NCI-H187 treated with DMSO at 0.1 percent for 48 hours (cell line): ENCODE measurements at places on chromosomes 2 and 18.

GRCh38 chr18:56146565-56146964 is 491.8 kb downstream of the TXNL1 start:
- no peak for DNase-seq

DNA sequence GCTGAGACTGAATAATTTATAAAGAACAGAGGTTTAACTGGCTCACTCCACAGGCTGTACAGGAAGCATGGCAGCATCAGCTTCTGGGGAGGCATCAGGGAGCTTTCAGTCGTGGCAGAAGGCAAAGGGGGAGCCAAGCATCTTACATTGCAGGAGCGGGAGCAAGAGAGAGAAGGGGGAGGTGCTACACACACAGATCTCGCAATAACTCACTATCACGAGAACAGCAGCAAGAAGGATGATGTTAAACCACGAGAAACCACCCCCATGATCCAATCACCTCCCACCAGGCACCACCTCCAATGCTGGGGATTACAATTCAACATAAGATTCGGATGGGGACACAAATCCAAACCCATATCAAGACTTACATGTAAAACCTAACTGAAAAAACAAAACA is 17.8 kb upstream of the MATN3 start:
- no peak for DNase-seq

- DNase-seq, result no peak
Observed at GRCh38 chr2:70948337-70949003, 12.8 kb downstream of the ATP6V1B1 start.

DNA sequence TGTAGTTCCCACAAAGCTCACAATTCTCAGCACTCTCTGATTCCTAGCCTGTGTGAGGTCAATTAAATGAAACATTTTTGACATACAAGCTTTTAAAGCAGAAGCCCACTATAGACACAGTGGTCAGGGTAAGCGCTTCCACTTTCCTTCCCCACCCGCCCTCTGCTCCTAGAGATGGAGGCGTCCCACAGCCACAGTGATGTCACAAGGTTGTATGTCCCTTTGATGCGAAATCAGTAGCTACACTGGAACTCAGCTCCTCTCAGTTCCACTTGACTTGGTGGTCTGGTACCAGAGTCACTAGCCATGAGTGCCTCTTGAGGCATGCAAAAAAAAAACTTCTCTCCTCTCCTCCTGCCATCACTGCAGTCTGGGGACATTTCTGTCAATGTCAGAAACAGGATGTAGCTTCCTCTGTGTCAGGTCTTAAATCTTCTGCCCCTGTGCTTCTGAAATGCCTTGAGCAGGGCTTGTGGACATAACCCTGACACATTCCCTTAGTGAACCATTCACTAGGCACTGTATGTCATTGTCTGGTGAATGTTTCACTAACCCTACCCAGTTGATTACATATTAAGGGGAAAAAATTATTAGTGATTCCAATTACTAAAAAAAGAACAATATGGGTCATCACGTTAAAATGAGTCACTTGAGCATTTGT is 7.8 kb downstream of the SULT1C4 start:
- DNase-seq, result no peak

- DNase-seq, result no peak
Observed at GRCh38 chr18:27803957-27804356, 373.0 kb downstream of the CDH2 start.

DNA sequence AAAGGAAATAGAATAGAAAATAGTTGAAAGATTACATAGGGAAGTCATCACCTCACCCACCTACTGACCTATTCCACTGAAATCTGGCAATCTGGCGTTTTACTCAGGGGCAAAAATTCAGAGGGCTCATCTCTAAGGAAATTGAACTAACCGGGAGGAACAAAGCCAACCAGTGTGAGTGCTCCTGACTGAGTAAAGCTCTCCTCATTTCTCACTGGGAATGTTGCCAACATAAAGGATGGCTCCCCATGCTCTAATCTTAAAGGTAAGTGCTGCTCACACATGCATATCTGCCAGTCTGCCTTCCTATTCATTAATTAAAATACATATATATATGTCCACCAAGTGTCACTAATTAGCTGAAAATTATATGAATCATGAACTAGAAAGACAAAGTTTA is 13.5 kb upstream of the DOK6 start:
- DNase-seq, result no peak

- no peak for DNase-seq
Observed at GRCh38 chr2:162118166-162119031, 33.6 kb downstream of the GCG start.

DNA sequence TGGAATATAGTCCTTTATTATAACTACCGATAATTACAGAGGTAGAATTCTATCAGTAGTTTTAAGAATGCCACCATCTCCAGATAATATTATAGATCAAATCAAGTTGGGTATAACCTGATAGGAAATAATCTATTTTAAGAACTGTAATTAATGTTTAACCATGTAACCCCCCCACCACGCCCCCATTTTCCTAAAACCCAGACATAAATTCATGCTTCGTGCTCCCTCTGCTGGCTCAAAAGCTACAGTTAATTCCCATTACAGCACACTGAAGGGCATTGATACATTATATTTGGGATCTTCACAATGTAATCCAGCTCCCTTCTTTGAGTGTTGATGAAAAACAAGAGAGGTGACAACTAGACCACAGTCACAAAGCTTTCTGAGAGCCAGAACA is 228.0 kb upstream of the SMAD7 start:
- DNase-seq, result no peak

DNA sequence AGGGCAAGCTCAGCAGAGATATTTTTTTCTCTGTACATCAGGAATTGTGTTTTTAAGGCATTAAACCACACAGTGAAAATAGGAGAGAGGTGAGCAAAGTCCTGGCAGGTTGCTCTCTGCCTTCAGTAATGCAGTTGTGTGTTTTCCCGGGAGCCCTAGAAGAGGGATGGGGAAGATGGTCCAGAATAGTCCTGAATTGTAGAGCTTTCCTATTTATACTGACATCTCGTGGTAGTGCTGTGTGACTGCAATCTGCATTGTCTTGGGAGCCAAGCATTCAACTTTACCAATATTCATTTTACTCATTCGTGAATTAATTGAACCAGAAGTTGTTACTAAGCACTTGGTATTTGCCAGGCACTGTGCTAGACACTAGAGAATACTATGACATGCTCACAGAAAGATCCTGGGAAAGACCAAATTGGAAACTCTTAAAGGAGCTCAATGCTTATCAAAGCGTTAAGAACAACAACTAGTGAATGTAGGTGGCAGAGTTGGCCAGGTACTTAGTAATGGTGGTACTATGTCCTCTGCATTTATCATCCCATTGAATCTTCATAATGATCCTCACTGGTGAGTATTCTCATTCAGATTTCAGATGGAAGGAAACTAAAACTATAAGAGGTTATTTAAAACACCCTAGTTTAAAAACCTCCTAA is 214.6 kb downstream of the TRIB2 start:
- DNase-seq, result peak; percentile 69

DNA sequence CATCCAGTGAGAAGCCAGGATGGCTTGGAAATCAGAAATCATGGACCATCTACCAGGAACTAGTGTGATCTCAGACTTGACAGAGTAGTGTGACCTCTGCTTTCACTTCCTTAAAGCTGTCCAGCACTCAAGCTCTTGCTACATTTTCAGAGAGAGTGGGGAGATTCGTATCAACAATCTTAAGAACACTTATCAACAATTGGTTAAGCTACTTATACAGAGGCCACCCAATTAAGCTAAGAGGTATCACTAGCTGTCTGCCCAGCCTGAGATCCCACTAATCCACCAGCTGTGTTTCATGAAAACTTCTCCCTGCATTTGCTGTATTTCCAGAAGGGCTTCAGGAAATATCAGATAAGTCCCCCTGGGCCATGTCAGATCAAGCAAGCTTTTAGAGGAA is 4.2 kb downstream of the RPRM start:
- DNase-seq, result no peak

- DNase-seq, result no peak
Observed at GRCh38 chr18:2913398-2914005, 66.7 kb downstream of the EMILIN2 start.

DNA sequence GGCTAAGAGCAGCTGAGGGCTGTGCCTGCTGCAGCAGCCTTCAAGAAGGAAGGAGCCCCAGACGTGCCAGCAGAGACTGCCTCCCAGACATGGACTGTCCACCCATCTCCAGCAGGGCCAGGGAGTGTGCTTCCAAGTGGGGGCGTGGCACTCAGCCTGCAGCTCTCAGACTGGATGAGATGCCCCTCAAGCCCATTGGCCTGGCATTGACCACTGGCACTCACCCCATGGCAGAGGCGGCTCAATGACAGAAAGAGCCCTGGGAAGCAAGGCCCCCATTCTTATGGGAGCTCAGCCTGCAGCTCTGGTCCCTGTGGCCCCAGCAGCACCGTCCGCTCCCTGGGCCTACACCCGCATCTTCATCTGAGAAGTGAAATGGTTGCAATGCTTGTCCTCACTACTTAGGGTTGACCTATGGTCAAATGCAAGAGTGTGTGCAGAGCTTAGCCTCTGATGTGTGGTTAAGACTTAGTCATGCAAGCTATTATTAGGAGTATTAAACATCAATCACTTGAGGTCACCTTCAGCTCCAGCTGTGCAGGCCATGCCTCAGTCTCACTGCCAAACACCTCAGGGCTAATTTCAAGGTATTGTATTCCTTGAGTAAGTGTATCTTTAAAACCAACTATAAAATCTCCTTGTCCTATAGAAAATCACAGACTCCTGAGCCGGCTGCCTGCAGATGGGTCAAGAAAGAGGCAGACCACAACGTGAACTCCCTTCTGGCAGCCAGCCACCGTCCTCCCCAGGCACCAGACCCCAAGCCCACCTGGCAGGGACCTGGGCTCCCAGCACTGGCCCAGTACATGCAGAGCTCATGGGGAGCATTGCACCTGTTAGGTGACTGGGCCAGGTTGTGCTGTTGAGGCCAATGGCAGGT is 194.8 kb downstream of the NDUFA10 start:
- no peak for DNase-seq

DNA sequence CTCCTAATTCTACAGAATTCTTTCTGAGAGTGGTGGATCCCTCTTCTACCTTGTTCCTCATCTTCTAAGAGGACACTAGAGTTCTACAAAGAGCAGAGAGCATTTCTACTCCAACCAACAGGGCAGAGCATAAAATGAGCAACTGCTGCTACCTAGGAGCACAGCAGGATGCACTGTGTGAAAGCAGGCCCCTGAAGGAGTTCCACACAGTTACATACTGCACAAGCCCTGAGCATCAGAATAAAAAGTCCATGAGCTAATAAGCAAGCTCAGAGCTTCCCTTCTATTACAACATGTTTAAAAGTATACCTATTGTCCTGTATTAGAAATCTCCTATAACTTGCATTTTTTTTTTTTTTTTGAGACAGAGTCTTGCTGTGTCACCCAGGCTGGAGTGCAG is 8.4 kb downstream of the FHL2 start:
- DNase-seq, result no peak

DNA sequence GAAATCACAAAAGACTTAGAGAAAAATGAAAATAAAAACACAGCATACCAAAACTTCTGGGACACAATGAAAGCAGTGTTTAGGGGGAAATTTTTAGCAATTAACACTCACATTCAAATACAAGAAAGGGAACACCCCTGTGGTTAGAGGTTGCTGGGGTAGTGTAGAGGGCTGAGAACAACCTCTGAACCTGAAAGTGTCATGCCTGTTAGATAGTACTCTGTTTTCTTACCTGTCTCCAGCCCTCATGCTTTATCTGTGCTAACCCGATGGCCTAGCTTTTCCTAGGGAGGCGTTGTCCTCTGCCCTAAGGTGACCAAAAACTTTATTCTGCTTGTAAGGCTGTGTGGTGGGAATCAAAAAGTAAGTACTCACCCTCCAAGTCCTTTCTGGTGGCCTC is 122.6 kb upstream of the OTX1 start:
- DNase-seq, result no peak

- no peak for DNase-seq
Observed at GRCh38 chr2:241107031-241107783, 5.1 kb upstream of the MTERF4 start.

DNA sequence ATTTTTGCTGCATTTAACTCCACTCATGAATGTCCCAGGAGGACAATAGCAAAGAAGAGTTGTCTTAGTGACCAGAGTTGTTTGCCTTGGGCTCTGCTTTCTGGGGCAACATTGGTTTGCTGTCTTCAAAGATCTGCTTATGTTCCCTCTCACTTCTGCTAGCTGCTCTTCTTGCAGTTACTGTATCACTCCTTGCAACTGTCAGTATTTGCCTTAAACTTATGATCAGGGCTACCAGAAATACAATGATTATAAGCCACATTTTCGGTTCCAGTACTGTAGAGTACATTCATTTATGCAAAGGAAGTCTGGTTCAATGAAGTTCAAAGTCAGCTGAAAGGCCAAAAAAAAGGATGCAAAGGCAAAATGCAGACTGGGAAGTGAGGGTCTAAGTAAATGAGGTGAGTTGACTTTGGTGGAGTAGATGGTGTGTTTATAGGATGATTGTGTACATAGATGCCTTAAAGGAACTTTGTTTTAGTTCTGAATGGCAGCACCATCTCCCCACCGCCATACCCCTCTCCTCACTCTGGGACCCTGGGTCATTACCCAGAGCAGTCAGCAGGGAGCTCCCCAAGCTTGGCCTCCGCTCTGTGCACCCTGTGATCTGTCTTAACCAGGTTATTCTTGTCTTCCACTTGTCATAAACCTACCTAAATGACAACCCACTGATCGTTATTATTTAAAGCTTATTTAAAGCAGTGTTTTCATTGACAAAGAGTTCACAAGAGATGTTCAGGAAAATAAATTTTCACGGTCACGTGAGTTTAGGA is 236.0 kb downstream of the DOK6 start:
- no peak for DNase-seq

- DNase-seq, result no peak
Observed at GRCh38 chr2:145199042-145199441, 679.1 kb upstream of the ZEB2 start.

DNA sequence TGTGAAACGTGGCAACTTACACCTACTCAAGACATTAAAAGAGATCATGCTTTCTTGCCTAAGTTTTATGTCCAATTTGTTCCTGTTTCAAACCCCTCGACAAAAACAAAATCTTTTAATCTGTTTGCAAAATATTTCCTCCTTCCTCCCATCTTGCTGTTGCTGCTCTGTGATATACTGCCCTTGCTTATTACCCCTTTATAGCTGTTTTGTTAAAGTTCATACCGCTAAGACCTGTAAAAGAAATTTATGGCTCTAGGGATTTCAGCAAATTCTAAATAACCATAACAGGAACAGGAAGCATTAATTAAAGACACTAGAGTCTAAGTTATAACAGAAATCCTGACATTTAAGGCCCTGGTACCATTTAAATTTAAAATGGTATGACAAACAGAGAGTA is 1268.2 kb upstream of the PIK3C3 start:
- DNase-seq, result no peak

DNA sequence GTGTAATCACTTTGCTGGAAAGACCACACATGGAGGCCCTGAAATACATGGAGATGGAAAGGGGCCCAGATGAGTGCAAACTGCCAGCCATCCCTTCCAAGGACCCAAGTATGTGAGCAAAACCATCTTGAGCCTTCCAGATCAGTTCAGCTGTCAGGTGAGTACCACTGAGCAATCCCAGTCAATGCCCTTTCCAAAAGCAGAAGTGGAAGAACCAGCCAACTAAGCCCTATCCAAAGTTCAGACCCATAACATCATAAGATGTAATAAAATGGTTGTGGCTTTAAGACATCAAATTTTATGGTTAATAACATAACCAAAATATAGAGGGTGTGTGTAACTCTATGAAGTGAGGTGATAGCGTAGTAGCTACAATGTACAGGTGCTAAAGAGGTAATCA is 88.5 kb downstream of the NXPH2 start:
- no peak for DNase-seq
